GM04503 (cell line): ENCODE measurements at places on chromosomes 16 and 17.
A peak's percentile ranks its signal among the peaks of the same experiment; 100 is the strongest.

DNA sequence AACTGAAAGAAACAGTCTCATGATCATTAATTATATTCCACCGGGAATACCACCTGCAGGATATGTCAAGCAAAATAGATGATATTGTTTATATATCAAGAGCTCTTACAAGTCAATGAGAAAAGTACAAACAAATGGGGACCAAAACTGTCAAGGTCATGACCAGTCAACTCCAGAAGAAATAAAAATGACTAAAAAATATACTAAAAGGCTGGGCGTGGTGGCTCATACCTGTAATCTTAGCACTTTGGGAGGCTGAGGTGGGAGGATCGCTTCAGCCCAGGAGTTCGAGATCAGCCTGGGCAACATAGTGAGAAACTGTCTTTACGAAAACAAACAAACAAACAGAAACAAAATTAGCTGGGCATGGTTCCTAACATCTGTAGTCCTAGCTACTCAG lies 49.8 kb upstream of the SCNN1B start:
- DNase-seq = no peak

DNA sequence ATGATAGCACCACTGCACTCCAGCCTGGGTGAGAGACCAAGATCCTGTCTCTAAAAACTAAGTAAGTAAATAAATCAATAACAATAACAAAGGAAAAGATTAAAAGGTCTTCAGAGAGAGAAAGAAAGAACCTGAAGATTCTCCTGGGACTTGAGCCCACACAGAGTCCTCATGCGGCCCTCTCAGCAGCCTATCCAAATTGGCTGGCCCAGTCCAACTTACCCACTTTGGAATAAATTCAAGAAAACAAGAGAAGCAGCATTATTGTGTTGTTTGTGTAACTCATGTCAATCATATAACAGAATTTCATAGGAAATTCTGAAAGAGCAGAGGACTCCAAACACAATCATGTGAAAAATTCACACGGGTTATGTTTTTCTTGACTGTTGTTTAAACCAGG lies 3.8 kb downstream of the SLX4 start:
- no peak for DNase-seq

GRCh38 chr16:72191551-72191950 lies 19.6 kb upstream of the PMFBP1 start:
- peak; percentile 12 for DNase-seq

DNA sequence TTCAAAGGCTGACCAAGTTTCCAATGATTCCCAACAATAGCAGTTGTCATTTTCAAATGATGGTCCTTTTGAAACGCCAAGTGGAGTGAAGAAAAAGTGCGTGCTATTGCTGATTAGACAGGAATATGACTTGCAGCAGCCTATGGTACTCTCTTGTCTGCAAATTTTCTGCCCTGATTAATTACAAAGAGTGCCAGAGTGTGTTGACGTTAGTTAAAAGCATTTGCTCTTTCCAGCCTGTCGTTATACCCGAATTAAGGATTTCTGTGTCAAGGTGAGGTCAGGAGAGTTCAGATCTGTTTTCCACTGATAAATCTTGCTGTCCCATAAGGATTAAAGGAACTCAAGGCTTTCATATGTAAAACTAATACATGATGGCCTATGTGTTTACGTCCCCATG lies 75.0 kb upstream of the ADAMTS18 start:
- no peak for DNase-seq

DNA sequence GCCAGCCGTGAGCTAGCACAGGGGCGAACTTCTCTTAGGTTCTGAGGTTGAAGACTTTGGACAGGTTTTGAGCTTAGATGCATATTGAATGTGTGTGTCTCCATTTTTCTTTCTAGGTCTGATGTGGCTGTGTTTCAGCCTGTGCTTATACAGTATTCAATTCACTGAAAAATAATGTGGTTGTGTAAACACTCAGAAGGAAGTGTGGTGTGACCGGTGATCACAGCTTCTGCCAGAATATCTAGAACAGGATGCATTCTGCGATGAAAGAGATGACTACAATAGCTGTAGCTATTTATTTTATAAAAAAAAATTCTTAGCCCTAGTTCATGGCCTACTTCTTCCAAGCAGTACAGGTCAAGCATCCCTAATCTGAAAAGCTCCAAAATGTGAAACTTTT lies 64.4 kb downstream of the MAP2K6 start:
- DNase-seq = no peak

GRCh38 chr17:37713028-37713431 lies 31.8 kb downstream of the HNF1B start:
- no peak for DNase-seq

DNA sequence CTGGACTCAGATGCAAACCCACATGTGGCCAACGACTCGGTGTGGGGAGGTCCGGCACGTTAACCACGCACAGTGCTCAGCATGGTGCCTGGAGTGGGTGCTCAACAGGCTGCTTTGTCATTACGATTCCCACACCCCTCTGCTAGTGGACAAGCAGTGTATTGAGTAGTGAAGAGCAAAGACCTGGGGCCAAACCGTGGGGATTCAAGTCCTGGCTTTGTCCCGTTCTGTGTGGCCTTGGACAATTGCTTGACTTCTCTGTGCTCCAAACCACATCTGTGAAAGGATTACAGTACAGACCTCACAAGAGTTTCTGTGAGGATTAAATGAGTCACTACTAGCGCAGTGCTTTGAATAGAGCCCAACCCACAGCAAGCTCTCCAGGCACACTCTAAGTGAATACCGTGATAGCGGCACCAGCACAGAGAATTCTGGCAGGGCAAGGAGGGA lies 33.8 kb downstream of the TRPV2 start:
- no peak for DNase-seq

DNA sequence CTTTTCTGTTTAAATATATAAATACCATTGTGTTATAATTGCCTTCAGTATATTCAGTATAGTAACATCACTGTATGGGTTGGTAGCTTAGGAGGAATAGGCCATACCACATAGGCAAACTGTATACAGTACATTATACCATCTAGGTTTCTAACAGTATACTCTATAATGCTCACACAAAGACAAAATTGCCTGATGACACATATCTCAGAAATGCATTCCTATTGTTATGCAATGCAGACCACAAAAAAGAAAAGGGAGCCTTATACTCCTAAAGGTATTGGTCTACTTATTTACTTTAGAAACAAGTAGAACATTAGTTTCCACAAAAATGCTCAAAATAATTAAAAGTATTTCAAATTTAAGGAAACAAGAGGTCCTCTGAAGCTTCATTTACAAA lies 47.9 kb downstream of the SETD6 start:
- DNase-seq = peak; percentile 31

DNA sequence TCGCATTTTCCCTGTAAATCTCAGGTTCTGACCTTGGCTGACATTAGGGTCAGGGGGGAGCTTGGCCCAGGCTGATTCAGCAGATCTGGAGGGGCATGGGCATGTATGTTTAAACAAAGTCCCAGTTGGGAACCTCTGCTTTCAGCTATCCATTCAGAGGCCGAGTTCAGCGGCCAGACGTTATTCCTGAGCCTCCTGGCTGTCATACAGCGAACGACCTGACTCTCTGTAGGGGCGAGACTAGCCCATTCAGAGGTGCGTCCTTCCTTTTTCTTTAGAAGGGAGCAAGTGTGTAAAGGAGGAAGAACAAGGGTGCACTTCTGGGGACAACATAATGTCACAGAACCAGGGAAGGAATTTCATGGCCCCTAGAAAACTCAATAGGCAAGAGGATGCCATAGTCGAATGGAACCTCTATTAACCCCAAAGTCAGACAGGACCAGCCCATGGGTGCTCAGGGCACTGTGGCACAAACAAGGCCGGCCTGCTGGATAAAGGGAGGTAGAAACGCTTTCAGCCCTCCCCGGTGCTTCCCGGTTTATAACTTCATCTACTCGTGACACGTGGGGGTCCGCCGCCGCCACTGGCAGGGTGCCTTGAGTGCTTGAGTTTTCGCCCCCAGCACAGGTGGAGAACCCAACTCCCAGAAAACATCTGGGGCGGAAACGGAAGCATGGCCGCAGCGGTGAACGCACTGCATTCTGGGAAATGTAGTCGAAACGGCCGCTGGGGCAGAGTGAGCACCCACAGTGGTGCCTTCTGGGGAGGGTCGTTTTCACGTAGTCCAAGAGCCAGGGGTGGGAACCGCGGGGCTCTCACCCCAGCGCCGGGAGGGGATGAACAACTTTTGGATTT lies 33.2 kb upstream of the PLCG2 start:
- no peak for DNase-seq

GRCh38 chr16:4913774-4914525 lies 23.0 kb downstream of the PPL start:
- DNase-seq = no peak
